ENCODE measurements at places on chromosomes 4 and X.

DNA sequence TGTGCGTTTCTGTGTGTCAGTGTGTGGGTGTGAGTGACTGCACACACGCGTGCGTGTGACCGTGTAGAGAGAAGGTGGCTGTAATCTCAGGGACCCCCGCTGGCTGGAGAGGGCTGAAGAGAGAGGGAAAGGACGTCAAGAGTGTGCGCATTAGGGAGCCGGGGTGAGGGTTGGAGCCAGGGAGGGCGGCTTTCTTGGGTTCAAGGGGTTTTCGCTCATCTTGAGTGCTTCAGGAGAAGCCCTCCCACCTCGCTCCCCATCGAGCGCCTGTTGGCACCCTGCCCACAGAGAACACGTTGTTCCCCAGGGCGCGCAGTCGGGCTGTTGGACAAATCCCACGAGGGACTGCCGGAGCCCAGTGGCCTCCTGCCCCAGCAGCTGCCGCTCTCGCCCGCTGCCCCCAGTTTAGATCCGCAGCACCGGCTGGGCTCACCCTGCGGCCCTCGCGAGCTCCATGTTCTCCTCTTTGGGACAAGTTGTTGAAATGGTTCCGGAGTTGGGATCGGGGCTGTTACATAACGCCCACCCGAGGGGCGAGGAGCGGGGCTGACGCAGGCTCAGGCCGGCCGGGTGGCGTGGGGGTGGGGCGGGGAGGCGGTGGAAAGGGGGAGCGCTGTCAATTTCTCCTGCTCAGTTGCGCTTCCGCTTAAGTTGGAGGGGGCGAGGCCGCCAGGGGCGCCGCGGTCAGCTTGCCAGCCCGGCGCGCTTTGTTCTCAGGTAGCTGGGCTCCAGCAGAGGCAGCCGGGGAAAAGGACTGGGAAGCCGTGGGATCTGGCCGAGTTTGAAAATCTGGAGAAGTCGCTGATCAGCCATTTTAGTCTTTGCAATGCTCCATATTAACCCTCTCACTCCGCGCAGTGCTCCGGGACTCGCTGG, 1.6 kb downstream of the GRIA2 start:
- no peak for DNase-seq

- DNase-seq, result no peak
Measured at GRCh38 chr4:163988391-163988790, 493.9 kb downstream of the TMA16 start.

DNA sequence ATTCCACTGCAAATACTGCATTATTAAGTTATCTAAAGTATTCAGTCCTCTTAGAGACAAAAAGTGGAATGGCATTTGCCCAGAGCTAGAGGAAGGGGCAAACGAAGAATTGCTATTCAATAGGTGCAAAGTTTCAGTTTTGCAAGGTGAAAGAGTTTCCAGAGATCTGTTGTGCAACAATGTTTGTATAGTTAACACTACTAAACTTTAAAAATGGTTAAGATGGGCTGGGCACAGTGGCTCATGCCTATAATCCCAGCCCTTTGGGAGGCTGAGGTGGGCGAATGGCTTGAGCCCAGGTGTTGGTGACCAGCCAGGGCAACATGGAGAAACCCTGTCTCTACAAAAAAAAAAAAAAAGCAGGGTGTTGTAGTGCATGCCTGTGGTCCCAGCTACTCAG, 102.5 kb downstream of the LUZP4 start:
- DNase-seq, result no peak

DNA sequence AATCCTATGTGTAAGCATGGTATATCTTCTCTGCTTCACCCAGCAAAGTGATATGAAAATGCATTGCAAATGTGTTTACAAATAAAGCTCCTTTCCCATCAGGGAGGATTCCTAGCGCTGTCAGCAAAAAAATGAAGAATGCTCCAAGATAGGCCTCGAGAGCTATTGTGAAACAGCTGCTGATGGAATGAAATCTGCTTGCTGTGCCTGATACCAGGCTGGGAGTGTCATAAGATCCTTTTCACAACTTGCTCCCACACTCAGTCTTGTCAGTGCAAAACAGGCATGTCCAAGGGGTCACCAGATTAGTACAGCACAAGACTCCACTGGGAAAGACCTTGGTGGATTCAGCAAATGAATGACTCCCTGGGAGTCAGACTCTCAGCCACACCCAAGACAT, 34.1 kb downstream of the HNRNPH2 start:
- no peak for DNase-seq

- DNase-seq, result no peak
Measured at GRCh38 chr4:96742332-96743014, 902.6 kb downstream of the PDHA2 start.

DNA sequence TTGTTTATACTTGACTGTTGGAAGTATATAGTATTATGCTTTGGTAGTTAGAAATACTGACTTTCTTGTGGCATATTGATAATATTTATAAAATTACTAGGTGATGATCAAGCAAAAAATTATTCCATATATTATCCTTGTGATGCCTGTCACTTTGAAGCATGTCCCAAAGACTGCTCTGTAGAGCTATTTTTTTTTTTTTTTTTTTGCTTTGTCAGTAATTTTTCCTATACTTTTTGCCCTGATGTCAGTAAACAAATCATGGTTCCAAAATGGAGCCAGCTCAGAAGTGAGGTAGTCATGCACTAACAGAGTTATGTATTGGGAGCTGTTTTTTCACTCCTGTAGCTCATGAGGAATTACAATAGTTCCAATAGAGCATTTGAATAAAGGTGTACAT, 11.2 kb downstream of the WWC2 start:
- DNase-seq, result no peak

DNA sequence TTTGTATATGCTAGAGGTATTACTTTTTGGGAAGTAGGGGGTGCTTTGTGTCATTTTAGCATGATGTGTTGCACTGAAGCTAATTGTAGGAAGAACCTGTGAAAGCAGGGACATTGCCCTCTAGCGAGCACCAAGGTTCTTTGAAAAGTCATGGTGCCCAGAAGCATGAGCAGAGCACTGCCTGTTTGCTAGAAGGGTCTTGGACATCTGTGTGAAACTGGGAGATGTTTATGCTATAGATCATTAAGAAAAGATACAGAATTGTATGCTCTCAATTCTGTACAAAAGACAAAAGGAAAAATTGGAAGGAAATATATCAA, 14.7 kb downstream of the GRPR start:
- DNase-seq, result no peak

GRCh38 chr4:5843573-5844530, 49.0 kb downstream of the CRMP1 start:
- DNase-seq, result no peak

- DNase-seq, result peak; percentile 54
Measured at GRCh38 chrX:53188763-53189162, 36.2 kb downstream of the KDM5C start.

- no peak for DNase-seq
Measured at GRCh38 chr4:38023347-38024205, 63.4 kb downstream of the PTTG2 start.

- DNase-seq, result no peak
Measured at GRCh38 chr4:28221536-28221935, 1360.9 kb downstream of the STIM2 start.

- DNase-seq, result no peak
Measured at GRCh38 chr4:52946855-52947254, 84.7 kb downstream of the RASL11B start.

DNA sequence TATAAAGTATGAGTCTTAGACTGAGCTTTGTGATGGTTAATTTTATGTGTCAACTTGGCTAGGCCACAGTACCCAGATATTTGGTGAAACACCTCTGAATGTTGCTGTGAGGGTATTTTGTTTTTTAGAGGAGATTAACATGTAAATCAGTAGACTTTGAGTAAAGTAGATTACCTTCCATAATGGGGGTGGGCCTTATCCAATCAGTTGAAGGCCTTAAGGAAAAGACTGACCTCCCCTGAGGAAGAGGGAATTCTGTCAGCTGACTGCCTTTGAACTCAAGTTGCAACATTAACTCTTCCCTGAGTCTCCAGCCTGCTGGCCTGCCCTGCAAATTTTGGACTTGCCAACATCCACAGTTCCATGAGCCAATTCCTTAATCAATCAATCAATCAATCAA, 66.0 kb downstream of the PLAC1 start:
- DNase-seq, result no peak

DNA sequence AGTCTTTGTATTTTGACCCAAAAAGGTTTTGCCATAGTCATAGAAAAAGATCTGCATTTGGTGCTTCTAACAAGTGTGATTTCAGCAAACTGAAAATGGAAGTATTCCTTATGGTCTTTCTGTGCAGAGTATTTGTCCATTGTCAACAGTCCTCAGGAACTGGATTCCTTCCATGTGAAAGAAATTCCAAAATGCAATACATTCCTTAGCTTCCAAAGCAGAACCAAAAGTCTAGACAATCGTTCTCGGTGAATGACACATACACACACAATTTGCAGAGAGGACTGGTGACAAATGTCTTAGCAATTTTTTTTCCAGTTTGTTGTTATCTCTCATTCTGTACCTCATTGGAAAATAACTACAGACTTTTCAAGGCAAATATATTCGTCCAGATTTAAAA, 562.2 kb upstream of the SLIT2 start:
- DNase-seq, result no peak

DNA sequence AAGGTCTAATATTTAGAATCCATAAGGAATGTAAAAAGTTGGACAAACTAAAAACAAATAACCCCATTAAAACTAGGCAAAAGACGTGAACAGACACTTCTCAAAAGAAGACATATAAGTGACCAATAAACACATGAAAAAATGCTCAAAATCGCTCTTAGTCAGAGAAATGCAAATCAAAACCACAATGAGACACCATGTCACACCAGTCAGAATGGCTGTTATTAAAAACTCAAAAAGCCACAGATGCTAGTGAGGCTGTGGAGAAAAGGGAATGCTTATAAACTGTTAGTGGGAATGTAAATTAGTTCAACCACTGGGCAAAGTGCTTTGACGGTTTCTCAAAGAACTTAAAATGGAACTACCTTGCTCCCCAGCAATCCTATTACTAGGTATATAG, 674.3 kb upstream of the MAGEB2 start:
- DNase-seq, result no peak

DNA sequence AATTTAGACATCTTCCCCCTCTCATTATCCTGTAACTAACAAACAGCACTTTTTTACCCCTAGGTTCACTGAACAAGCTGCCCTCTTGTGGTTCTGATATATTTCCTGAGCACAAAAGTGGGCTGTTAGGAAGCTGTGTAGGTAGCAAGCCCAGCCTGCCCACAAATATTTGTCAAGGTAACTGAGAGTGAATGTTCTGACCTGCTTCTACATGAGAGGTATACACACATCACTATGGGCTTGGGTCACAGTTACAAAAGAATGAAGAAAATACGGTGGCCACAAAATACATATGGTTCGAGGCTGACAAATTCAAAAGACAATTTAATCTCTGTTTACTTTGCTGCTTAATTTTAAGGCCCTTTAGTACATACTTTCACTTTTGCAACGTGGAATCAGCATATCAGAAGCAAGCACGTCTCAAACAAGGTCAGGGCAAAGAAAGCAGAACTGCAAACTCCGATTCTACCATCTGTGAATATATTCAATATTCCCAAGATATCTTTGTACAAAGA, 78.7 kb downstream of the RBM47 start:
- DNase-seq, result peak; percentile 5

- peak; percentile 54 for DNase-seq
Measured at GRCh38 chrX:152632445-152633097, 5.1 kb upstream of the GABRQ start.

DNA sequence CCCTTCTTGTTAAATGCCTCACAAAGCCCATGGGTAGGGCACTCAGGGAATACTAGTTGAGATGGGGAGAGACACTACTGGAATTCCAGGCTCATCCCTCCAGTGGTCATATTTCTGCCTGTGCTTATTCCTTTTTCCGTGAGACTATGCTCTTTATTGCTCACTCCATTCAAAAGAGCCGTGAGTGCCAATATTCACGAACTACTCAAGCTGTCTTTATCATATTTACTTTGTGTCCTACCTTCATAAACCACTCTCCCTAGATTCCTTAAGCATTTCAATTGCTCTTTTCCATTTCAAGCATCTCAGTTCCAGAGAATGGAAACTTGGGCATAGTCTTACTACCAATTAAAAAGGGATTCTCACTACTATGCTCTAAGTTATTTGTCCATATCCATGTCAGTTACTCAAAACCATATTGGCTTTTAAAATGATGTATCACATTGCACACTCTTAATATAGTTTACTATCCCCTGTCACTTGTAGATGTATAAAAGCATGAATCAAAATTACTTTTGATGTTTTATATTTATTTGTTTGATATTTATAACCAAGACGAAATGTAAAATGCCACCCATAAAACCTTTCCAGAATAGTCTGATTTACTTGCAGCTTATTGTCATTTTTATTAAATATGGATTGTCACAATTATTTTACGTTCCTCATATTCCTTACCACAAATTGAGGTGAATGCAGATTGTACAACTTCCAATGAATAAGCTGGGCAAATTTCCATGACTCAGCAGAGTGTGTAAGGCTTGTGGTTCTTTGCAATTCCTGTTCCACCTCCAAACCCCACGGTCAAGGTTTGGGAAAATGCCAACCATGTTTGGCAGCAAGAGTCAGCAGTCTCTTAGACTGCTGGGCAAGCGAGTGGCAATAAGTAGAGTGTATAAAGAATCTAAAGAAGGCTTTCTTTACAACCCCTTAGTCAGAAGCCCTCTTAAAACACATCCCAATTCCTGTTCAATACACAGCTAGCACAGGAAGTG, 24.4 kb downstream of the ENOX2 start:
- no peak for DNase-seq

- DNase-seq, result no peak
Measured at GRCh38 chrX:136546371-136546781, 14.4 kb downstream of the VGLL1 start.

GRCh38 chr4:170374770-170375169, 285.0 kb upstream of the AADAT start:
- DNase-seq, result peak; percentile 7

DNA sequence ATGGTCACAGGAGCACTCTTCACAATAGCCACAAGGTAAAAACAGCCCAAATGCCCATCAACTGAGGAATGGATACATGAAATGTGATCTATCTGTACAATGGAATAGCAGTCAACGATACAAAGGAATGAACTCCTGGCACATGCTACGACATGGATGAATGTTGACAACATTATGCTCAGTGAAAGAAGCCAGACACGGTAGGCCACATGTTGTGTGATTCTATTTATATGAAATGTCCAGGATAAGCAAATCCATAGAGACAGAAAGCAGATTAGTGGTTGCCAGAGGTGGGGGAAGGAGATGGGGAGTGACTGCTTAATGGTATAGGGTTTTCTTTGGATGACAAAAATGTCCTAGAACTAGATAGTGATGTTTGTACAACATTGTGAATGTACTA, 58.7 kb upstream of the GPM6B start:
- DNase-seq, result no peak

DNA sequence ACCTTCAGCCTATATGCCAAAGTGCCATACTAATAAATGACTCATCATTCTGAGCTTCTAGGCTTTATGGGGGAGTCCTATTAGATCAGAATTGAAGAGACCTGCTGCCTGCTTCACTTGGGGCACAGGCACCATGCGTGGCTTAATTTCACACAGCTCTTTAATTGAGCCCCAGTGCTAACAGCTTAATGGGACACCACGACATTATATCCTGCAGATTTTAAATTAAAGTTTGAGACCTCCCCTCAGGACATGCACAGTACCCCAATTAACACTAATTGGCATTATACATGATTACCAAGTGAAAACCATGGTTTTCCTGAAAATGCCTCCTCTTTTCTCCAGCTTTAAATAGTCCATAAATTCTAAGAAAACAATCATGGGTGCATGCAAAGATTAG, 6.8 kb downstream of the C1QTNF7 start:
- DNase-seq, result no peak

- no peak for DNase-seq
Measured at GRCh38 chr4:66602622-66603021, 932.3 kb upstream of the EPHA5 start.
